ENCODE measurements at places on chromosomes 2 and 18.

- no peak for DNase-seq
Observed at GRCh38 chr2:46866770-46867246, 48.8 kb downstream of the MCFD2 start.

- DNase-seq: no peak
Observed at GRCh38 chr2:24456599-24457556, 34.2 kb upstream of the NCOA1 start.

- no peak for DNase-seq
Observed at GRCh38 chr2:127451981-127452380, 33.8 kb downstream of the PROC start.

GRCh38 chr2:235432741-235433520, 60.9 kb upstream of the AGAP1 start:
- DNase-seq: no peak

All from NCI-H2171 treated with DMSO at 0.1 percent for 48 hours (cell line).